Fibroblast of lung (primary cell): ENCODE measurements at places on chromosomes 2 and 18. TPM values are rescaled to one million over a fixed set of nuclear protein-coding genes. Genes with fewer than 3 reads are reported as not detected.

Gene ZCCHC2
- polyA plus RNA-seq: 5.3 and 6.0 TPM in 2 replicates

Gene ANKRD36B
- polyA plus RNA-seq: 4.3 and 4.7 TPM in 2 replicates

Gene UGT1A4
- polyA plus RNA-seq: not detected in 2 replicates

Gene MYL1
- polyA plus RNA-seq: not detected in 2 replicates

Gene AQP12A
- not detected in 2 replicates for polyA plus RNA-seq

Gene MC5R
- polyA plus RNA-seq: not detected in 2 replicates

Gene GPR35
- 0.09 TPM in 1 of 2 replicates, not detected in the other for polyA plus RNA-seq

Gene AGXT
- not detected in 2 replicates for polyA plus RNA-seq

DNA sequence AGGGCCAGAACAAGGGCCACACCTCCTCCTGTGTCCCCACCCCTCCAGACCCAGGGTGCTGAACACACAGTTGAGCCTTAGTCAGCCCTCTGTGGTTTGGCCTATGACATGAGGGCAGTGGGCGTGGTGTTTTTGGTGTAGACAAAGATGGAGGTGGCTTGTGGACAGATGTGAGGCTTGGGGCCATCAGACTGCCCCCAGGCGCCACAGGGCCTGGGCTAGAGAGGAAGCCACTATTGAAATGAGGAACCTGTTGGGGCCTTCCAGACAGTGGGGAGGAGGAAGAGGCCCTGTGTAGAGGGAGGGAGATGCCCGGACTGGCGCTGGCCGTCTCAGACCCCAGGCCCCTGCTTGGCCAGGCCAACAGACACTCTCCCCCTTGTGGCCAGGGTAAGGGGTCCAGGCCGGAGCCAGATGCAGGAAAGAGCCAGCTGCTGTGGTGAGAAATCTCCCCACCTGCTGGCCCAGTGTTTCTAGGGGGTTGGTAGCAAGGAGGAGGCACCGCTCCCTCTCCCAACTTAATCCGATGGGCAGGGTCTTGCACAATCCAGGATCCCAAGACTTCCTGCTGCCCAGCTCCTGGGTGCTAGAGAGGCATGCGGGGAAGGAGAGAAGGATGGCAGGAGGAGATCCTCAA is 53.8 kb downstream of the SMAD7 start:
- peak; percentile 28 for DNase-seq

GRCh38 chr18:686339-687111 is 25.9 kb downstream of the ENOSF1 start:
- peak; percentile 5 for DNase-seq

GRCh38 chr2:8841932-8842331 is 4.5 kb upstream of the KIDINS220 start:
- no peak for DNase-seq

DNA sequence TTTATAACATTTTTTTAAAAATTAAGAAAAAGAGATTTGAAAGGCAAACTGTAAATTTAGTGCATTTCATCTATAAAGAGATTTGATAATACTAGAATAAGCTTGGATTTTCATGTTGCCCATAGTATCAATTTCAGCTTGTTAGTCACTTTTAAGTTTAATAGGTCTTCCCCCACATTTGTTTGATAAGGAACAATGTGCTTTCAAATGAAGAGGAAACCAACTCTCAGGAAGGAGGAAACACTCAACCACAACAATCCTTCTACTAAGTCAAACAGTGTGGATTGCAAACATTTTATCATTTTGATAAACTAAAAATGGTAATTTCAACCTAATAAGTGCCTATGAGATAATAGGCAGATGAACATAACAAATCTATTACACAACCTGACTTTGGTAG is 397.1 kb upstream of the CDH20 start:
- DNase-seq: peak; percentile 14

GRCh38 chr2:239293775-239294430 is 106.9 kb downstream of the HDAC4 start:
- DNase-seq: no peak

- DNase-seq: peak; percentile 34
Observed at GRCh38 chr2:29293830-29294438, 178.7 kb downstream of the CLIP4 start.

DNA sequence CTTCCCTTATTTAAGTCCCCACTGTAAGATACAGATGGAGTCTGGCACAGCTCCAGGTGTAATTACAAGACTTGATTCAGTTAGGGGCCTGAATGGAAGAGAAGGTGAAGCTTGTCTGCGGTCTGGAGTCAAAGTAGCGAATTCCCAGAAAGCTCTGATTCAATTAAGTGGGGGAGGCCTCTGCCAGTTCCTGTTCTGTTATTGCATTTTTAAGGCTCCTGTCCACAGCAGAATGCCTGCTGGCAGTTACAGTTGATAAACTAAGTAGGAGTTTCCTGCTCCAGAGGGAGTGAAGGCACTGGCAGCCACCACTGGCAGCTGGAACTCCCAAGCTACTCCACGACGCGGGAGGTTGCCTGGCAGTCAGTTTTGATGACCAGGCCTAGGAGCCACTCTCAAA is 181.1 kb downstream of the SOCS6 start:
- no peak for DNase-seq

GRCh38 chr2:10772201-10772867 is 40.3 kb downstream of the PDIA6 start:
- no peak for DNase-seq

DNA sequence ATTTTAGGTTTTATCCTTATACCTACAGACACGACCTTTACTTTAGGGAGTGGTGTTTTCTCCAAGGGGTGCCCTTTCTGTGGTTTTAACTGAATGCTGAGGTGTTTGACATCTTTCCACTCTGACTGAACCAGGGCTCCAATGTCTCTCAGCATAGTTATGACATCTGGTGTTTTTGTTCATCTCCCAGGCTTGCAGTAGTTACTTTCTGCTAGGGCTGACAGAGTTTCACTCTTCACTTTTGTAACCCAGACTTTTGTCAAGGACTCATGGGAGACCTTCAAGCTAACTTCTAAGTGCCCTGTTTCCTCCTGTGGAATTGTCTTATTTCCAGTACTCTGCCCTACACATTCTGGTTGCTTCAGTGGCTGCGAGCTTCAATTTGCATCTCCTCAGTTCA is 103.1 kb downstream of the CCDC85A start:
- DNase-seq: peak; percentile 14

- DNase-seq: peak; percentile 67
Observed at GRCh38 chr18:23784832-23785245, 95.6 kb downstream of the LAMA3 start.

DNA sequence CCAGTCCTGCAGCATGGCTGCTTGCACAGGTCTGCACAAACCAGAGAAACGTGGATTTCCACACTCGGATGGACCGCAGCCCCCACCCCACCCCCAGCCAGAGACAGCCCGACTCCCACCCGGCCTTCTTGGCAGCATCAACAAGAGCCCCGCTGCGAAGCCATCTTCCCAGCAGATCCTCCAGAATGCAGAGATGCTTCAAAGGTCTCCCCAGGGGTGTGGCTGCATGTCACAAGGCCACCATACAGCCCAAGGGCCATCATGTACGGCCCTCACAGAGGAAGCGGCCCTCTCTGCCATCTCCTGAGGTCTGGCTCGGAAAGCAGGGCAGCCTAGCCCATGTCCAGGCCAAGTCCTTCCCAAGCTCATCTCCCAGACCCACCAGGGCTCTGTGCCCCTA is 11.5 kb downstream of the DNMT3A start:
- no peak for DNase-seq

DNA sequence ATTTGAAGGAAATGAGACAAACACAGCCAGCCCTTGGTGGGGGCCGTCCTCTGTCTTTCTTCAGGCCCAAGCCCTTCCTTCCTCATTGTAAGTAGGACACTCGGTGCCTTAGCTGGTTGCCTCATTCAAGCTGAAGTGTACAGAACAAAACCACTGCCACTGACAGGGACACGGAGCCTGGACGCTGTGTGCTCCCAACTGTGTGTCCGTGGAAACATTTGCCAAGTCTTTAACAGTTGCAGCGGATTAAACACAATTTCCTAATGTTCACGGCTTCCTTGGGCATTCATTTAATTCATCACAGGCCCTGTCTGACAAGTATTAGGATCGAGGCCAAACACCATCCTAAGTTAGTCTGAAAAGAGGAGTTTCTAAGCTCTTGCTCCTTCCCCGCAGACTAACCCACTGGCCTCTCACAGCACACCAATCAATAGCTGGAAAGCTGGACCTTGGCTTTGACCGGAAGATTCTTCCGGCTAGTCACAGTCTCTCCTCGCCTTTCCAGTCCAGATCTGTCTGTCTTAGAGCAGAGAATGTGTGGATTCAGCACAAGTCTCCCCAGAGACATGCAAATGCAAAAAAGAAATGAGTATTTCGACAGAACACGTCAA is 68.7 kb upstream of the ACSL3 start:
- peak; percentile 50 for DNase-seq

DNA sequence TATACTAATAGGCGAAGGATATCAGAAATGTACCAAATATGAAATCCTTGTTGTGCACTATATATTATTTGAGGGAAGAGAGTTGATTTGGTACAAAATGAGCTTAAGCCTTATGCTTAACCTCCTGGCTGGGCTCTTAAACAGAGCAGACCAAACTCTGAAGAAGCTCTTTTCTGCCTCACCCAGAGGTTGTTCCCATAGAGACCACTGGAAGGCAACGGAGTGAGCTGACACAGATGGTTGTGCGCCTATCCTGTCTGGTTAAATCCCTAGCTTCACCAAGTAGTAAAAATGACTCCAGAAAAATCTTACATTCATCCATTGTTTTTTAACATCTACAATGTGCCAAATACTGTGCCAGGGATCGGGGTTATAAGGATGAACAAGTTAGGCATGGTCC is 55.9 kb upstream of the NOL4 start:
- DNase-seq: no peak

- DNase-seq: no peak
Observed at GRCh38 chr2:170196963-170197362, 19.0 kb downstream of the MYO3B start.

DNA sequence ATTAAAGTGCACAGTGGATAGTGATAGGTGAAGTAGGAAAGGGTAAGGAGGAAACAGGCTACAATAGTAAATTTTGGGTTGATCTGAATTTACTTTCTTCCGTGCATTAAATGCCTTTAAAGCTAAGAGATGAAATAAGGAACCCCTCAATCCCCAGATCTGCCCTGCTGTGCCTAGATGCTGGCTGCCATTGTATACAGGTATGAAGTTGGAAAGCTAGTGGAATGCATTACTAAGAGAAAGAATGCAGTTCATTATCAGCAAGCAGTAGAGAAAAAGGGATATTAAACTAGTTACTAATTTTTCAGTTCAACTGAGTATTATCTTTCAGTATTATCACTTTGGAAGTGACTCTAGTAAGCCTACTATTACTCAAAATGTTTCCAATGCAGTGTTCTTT is 93.3 kb downstream of the WDPCP start:
- DNase-seq: no peak

DNA sequence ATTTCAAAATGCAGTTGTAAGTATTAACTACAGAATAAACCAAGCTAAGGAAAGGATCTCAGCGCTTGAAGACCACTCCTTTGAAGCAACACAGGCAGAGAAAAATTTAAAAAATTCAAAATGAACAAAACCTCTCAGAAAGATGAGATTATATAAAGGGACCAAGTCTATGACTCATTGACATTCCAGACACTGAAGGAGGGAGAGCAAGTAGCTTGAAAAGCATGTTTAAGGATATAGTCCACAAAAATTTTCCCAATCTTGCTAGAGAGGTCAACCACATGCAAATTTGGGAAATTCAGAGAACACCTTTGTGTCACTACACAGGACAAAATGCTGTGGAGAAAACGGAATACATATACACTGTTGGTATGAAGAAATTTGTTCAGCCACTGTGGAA is 112.6 kb upstream of the MC4R start:
- DNase-seq: peak; percentile 82

- DNase-seq: no peak
Observed at GRCh38 chr2:142866426-142866825, 11.0 kb upstream of the KYNU start.

GRCh38 chr2:146652311-146652710 is 1192.5 kb upstream of the ACVR2A start:
- peak; percentile 59 for DNase-seq

GRCh38 chr2:226515344-226516055 is 284.1 kb downstream of the IRS1 start:
- DNase-seq: peak; percentile 87

GRCh38 chr18:76602191-76602590 is 107.1 kb upstream of the ZNF516 start:
- DNase-seq: no peak

- no peak for DNase-seq
Observed at GRCh38 chr2:101306410-101306809, 2.1 kb downstream of the RNF149 start.

DNA sequence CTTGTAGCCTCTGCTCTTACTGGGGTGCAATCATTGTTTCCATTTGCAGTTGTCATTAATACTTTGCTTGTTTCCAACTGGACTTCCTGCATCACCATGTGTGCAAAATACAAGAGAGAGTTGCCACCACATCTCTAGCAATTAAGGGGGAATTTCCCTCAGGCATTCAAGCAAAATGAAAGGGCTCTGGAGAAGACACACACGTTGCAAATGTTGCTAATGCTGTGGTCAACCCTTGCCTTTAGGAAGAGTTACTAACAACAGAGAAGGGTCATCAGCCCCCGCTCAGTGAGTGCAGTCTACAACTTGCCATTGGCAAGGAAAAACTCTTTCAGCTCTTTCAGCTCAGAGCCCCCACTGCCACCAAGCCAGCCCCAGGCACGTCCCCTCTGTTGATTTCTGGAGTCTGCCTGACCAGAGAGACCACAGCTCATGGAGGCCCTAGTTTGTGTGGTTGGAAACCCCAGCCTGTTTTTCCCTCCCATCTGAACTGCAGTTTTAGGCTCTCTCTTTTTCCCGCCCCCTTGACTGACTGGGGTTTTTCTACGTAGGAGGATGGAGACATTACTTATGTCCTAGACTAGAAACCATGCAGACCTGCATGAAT is 25.9 kb upstream of the GPR45 start:
- no peak for DNase-seq

- no peak for DNase-seq
Observed at GRCh38 chr2:67702284-67702683, 305.2 kb downstream of the ETAA1 start.

DNA sequence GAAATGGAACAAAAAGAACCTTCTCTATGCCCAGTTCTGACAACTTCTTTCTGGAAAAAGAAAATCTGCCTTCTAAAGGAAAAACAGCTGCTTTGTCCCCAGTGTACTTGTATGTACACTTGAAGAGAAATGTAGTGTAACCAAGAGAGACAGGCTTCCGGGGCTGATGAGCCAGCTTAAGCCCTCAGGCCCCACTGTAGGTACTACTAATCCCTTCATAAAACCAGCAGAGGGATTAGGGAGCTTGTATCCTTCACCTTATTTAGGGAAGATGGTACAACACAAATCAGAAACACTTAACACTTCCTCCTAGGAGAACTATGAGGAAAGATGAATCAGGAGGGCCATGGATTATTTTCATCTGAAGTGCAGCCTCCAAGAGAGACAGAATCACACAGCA is 18.8 kb upstream of the SUCLG1 start:
- no peak for DNase-seq

GRCh38 chr2:121866789-121867188 is 111.3 kb downstream of the TSN start:
- no peak for DNase-seq

DNA sequence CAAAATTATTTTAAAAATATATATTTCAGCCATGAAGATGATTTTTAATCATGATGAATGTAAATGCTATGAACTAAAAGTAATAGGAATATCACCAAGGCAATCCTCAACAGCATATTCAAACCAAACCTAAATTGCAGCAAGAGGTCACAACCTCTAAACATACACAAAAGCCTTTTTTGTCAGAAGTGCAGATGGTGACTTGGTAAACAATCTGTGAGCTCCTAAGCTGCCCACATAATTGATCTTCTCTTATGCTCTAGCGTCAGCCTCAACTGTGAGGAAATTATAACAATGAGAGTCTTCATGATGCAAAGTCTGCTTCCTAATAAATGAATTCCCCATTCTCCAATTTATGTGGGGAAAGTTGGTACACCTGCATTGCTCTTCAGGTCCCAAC is 113.2 kb downstream of the TSN start:
- DNase-seq: peak; percentile 2

- DNase-seq: no peak
Observed at GRCh38 chr2:240512109-240512485, 45.7 kb downstream of the ANKMY1 start.
